Stimulated activated CD4-positive, alpha-beta T cell treated with anti-CD3 and anti-CD28 coated beads, Interleukin-2, amount 100 ng/mL, for 48 hours (primary cell): ENCODE measurements at places on chromosomes 16 and 17.

DNA sequence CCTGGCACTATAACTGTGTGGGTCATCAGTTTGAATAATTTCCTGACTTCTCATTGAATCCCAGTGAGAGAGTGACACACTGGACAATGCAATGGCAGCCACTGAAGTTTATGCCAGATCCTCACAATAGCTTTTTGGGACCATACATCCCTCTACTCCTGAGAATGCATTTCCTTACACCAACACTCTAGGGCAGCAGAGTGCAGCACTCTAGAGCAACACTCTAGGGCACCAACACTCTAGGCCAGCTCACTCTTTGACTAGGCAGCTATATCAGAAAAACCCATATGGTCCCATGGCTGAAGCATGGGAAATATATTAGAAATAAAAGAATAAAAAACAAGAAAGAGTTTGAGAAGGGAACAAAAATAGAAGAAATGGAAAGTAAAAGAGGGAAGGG lies 309.2 kb downstream of the MAP2K6 start:
- no peak for DNase-seq

GRCh38 chr16:35525979-35526590 lies 2066.7 kb downstream of the TP53TG3F start:
- no peak for DNase-seq

GRCh38 chr16:2371421-2371820 lies 30.9 kb upstream of the ABCA3 start:
- no peak for DNase-seq

DNA sequence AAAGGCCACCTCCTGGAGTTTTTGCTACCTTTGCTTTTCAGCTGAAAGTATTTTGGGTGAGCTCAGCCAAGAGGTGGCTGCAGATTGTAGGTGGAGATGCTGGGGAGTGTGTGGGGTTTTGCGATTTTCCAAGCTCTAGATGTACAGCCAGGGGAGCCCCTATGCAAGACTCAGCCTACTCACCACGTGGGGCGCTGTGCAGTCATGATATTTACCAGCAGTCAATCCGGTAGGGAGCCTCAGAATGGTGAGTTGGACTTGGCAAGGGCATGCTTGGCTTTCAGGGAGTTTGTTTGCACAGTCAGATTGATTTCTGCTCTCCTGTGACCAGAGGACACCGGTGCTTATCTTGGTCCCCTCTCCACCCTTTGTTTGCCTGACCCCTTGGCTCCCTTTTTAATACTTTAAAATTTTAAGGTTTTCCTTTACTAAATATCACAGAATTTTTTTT lies 175.3 kb downstream of the UTP18 start:
- no peak for DNase-seq

DNA sequence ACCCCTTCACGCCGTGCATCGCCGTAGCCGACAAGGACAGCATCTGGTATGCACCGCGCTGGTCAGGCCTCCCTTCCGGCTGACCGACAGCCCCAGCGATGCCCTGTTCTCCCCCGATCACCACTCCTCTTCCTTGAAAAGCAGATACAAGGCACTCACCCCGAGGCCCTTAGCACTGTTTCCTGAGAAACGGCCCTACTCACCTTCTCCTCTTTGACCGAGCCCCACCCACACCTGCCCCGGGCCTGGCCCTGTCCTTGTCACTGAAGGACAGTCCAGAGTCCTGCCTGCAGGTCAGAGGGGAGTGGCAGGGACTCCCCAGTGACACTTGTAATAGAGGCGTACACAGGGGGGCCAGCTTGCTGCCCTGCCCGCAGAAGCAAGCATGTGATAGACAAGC lies 45.9 kb upstream of the CHMP6 start:
- DNase-seq, result no peak

DNA sequence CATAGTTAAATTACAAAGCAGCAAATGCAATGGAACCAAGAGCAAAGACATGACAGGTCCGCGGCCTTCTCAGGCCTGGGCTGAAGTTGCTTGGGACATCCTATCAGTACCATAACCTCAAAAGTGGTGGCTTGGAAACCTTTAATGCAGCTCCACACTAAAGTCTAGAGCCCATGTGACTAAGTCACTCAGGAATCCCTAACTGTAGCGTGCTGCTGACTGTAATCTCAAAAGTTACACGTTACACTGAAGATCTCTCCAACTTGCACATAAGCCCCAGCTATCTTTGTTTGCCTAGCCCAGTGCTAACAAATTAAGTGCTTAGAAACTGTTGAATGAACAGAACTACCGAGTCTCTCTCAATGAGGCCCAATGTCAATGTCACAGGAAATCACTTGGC lies 27.8 kb downstream of the NUP88 start:
- no peak for DNase-seq

DNA sequence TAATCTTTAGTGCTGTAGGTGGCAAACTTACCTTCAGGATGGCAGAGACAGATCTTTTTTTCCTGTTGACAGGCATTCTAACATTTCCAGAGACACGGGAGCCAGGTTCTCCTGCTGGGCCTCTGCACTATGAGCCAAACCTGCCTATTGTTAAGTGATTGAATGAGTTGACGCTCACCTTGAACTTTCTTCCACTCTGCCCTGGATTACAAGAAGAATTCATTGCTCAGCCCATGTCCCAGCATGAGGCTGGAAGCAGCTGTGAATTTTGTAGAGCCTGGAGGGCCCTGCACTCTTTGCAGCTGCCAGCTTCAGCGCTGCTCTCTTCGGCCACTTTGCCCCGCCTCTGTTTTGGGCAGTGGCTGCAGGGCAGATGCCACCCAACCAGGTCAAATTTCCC lies 9.4 kb upstream of the SLC7A5 start:
- no peak for DNase-seq

GRCh38 chr16:4693956-4694641 lies 737 bp downstream of the NUDT16L1 start:
- peak; percentile 26 for DNase-seq

- no peak for DNase-seq
Measured at GRCh38 chr16:10846213-10846998, 27.8 kb upstream of the TVP23A start.

DNA sequence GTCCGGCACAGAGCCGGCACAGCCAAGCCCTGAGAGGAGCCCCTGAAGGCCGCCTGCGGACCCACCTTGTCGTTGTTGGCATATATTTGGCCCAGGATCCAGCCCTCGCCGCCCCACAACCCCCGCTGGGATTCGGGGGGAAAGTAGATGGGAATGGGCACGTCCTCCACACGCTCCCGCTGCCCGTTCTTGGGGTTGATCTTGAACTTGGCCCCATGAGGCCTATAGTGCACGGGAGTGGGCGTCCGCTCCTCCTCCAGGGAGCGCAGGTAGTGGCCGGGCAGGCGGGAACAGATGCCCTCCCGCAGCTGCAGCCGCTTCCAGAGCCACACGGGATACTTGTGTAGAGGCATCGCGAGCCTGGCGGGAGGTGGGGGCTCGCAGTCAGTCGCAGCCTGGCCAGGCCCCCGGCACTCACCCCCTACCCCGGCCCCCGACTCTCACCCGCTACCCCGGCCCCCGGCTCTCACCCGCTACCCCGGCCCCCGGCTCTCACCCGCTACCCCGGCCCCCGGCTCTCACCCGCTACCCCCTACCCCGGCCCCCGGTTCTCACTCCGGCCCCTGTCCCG lies 387 bp downstream of the MRPL28 start:
- DNase-seq, result no peak

DNA sequence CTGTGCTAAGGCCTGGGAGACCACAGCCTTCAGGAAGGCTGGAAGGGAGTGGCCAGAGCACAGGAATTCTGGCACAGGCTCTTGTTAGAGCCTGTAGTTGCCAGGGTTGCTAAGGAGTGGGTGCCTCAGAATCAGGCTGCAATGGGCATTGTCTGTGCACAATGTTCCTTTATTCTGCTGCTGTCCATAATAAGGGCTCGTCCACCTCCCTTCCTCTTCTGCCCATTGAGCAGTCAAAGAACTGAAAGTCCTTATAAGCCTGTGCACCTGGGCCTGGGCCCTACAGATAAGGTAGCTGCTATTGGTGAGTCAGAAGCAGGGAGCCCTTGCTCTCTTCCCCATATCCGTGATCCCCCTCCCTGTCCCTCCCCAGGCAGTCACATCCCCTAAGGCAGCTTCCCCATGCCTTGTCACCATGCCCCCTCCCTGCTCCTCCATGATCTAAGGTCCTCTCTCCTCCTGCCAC lies 5.4 kb upstream of the CNGB1 start:
- DNase-seq, result no peak

DNA sequence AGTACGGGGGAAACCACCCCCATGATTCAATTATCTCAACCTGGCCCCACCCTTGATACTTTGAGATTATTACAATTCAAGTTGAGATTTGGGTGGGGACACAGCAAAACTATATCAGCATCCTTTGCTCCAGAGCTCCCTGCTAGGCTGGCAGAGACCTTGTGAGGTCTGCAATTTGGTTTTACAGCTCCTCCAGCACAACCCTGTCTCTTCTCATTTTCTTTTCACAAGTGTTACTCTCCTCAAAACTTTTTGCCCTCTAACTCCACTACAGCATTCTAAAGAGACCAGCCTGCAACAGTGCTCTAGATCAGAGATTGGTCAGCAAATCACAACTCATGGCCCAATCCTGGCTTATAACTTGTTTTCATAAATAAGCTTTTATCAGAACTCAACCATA lies 114.0 kb downstream of the USP31 start:
- no peak for DNase-seq

- DNase-seq, result no peak
Measured at GRCh38 chr16:15772579-15773293, 84.1 kb downstream of the MYH11 start.

- DNase-seq, result no peak
Measured at GRCh38 chr17:3954976-3955672, 9.1 kb downstream of the ATP2A3 start.

- no peak for DNase-seq
Measured at GRCh38 chr17:76957678-76958464, 89.7 kb downstream of the MGAT5B start.

GRCh38 chr17:10579270-10579669 lies 29.8 kb upstream of the MYH2 start:
- DNase-seq, result no peak

- no peak for DNase-seq
Measured at GRCh38 chr17:36721560-36722120, 120.3 kb downstream of the MRM1 start.

GRCh38 chr17:15436473-15437302 lies 30.7 kb downstream of the CDRT4 start:
- no peak for DNase-seq

- DNase-seq, result no peak
Measured at GRCh38 chr17:1030684-1031532, 34.0 kb downstream of the TIMM22 start.

GRCh38 chr17:47204722-47205418 lies 4.3 kb upstream of the MYL4 start:
- no peak for DNase-seq

- no peak for DNase-seq
Measured at GRCh38 chr17:62098623-62099231, 33.6 kb upstream of the MED13 start.

- DNase-seq, result no peak
Measured at GRCh38 chr17:52606098-52606497, 447.6 kb upstream of the CA10 start.

DNA sequence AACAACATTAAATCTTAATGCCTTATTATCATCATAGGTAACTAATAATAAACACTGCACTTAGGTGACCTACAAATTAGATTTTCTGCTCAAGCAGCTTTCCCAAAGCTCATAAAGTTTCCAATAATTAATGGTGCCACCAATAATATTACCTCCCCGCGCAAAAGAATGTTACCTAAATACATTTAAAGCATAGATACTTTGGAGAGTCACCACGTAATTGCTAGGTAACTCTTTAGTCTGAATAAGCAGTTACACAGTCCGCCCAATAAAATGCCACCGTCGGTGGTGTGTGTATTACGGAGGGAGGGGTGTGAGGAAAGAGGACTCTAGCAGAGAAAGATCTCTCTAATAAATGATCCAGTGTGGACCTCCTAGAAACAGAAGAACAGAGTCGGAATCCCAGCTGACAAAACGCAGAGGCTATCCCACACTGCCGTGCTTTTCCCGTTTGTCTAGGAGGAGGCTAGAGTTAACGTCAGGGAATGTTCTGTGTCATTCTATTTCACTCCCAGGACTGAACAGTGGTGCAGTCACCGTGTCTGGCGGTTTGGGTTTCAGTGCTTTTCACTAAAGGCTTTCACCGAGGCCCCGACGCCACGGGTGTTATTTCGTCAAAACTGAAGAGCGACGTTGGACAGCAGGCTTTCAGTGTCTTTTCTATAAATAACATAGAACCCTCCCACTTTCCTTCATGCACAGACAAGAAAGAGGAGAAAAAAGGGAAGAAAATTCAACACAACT lies 630 bp downstream of the RNFT1 start:
- DNase-seq, result peak; percentile 39

GRCh38 chr16:592518-593306 lies 2.8 kb downstream of the RAB40C start:
- DNase-seq, result no peak

GRCh38 chr16:69182730-69183416 lies 4.1 kb upstream of the SNTB2 start:
- no peak for DNase-seq

DNA sequence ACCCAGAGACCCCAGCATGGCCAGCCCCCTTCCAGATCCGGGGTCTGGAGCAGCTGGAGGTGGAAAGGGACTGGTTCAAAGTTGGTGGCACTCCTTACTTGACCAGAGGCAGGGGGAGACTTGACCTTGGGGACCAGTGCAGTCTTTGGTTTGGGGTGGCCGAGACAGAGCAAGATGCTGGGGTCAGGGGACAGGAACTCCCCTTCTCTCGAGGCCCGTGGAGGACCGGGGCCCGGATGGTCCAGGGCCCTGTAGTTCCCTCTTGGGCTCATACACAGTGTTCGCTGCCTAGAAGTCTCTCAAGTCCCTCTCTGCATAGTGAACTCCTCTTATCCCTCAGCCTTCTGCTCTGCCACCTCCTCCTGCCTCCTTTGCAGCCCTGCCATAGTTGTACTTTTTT lies 601 bp upstream of the PRSS33 start:
- DNase-seq, result no peak
